GM12891 (cell line): ENCODE measurements at places on chromosomes 3 and 15.

DNA sequence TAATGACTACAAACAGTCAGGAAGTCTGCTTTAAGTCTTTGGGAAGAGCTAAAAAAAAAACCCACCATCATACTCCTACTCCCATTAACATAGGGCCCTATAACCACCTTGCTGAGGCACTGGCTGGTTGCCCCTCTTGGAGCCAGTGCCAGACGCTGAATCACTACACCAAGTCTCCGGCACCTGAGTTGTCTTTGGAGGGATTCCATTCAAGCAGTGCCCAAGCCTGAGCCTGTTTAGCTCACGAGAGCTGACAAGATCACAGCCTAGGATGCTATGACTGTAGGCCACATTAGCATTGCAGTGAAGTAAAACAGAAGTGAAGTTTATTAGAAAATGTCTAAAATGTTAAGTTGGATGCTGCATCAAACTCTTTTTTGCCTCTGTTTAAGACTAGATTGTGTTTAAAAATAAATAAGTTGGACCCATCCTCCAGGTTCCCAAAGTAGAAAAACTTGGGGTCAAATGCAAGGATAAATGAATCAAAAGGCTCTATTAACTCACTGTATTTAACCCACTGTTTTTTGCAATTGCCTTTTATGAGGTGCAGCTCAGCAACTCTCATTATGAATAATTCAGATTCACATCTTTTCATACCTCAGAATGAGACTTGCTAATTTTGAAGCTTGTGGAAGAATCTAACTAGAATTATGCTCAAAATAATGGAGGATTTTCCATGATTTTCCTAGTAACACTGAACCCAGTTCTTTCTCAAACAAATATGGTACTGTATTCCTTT, 461.9 kb downstream of the FOXP1 start:
- DNase-seq = no peak

GRCh38 chr3:88987776-88988175, 119.6 kb upstream of the EPHA3 start:
- DNase-seq = no peak

DNA sequence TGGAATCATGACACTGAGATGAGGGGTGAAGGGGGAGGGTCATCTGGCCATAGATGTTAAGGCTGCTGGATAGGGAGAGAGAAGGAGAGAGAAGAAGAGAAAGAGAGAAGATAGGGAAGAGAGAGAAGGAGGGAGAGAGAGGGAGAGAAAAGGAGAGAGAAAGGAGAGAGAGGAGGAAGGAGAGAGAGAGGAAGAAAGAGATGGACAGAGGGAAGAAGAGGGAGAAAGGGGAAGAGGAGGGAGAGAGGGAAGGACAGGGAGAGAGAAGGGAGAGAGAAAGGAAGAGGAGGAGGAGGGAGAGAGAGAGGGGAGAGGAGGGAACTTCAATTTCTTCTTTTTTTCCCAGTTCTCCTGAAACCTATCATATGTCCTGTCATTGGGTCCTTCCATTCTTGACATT, 15.1 kb upstream of the RBP1 start:
- DNase-seq = no peak

DNA sequence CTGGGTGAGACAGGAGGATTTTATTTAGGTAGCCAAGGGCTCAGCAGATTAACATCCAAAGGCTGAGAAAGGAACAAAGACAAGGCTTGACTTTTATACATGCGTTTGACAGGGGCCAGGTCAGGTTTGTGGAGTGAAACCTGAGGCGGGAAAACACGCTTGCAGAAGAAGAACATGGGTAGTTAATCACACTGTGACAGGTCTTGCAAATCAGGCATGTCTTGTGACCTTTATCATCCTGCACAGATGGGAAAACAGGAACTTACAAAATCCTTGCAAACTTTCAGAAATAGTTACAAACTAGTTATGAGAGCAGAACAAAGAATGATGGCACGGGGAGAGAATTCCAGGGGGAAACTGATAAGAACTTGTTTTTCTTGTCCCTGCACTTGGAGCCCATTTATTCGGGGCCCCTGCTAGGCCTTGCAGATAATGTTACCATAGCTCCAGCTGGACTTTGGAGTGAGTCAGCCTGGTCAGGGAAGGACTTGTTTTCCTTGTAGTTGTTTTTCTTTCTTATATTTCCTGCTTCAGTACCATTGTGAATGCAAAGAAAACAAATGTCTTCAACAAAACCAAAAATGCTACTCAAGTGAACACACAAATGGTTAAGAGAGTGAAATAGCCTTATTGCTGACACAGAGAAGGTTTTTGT, 965.9 kb upstream of the ROBO1 start:
- no peak for DNase-seq

- no peak for DNase-seq
These were observed 174.1 kb downstream of the KLHL25 start for GRCh38 chr15:85620690-85621049.

- DNase-seq = no peak
These were observed 30.7 kb downstream of the LMCD1 start for GRCh38 chr3:8532251-8532871.

GRCh38 chr15:49622561-49622960, 1.7 kb downstream of the DTWD1 start:
- no peak for DNase-seq

GRCh38 chr3:170162630-170163029, 18.9 kb downstream of the PHC3 start:
- no peak for DNase-seq

- no peak for DNase-seq
These were observed 43.2 kb downstream of the RARB start for GRCh38 chr3:25471081-25471768.

- DNase-seq = no peak
These were observed 104.8 kb downstream of the CORO2B start for GRCh38 chr15:68683551-68683950.

GRCh38 chr15:31353931-31354330, 27.3 kb downstream of the KLF13 start:
- no peak for DNase-seq

DNA sequence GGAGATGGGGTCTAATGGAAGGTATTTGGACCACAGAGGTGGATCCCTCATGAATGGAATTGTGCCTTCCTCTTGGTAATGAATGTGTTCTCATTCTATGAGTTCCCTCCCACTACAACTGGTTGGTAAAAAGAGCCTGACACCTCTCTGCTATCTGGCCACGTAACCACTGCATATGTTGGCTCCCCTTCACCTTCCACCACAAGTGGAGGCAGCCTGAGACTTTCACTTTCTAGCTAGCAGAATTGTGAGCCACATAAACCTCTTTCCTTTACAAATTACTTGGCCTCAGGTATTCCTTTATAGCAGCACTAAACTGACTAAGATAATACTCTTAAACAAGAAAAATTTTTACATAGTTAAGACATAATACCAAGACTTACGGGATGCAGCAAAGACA, 155.3 kb downstream of the NR1I2 start:
- peak; percentile 12 for DNase-seq

- no peak for DNase-seq
These were observed 202.5 kb downstream of the MEIS2 start for GRCh38 chr15:36897834-36898233.

DNA sequence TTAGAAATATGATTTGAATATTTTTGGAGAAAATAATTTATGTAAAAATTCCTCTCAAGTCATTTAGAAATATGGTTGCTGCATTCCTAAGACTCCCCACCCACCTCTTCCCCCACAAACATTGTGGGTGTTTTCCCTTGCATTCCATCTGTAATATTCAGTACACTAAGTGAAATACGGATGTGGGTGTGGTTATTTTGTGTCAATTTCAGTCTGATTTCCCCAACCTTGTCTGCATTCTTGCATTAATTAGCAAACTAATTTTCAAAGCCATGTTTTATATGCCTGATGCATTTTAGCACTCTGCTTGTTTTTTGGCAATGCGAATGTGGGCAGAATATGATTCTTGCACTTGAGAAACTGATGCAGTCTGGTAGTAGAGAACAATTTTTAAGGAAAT, 408.3 kb upstream of the RGMA start:
- no peak for DNase-seq

DNA sequence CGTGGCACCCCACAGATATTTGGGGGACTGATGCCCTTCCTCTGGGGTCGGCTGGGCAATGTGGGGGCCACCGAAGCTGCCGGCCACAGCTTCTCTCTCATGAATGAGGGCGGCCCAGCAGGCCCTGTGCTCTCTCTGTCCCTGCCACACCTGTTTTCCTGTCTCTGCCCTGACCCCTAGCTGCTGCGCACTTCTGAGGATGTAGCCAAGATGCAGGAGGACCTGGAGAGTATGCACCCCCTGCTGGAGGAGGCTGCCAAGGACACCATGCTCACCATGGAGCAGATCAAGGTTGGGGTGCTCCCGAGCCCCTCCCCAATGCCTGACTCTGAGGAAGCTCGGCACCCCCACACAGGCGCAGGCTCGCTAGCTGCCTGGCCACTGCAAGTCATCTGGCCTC, 59.7 kb downstream of the SEMA3G start:
- DNase-seq = peak; percentile 79

DNA sequence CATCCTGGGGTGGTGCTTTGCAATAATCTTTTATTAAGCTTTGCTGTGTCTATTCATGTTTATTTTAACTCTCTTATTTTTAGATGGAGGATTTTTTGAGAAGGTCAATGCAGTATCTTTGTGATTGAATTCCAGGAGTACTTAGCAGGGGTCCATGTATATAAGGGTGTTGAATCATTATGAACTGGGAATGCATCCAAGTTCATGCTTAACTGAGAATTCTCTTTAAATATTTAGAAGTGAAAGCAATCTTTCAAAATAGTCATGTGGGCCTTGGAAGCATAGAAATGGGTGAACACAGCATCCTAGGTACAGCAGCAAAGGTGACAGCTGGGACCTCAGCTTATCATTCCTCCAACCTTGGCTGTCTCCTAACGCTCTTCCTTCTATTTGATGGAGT, 27.3 kb downstream of the SPTSSB start:
- no peak for DNase-seq

- no peak for DNase-seq
These were observed 168.0 kb upstream of the NDN start for GRCh38 chr15:23854912-23855659.

DNA sequence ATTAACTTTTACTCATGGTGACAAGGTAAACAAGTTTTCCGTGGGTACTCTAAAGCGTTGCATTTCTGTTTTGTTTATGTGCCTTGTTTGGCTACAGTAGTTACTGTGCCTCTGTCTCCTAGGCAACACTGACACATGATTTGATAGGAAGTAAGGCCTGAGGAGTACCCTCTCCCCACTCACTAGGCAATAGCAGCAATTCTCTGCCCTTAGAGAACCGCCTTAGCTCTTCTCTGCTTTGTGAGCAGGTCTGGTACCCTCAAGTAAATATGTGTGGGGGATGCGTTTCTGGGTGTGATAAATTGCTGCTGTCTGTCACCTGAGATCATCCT, at the start of gene IL5RA:
Gene IL5RA, minus strand, starts transcription at position 76 of the 332 bp plus-strand sequence. CDS start 5,390 bp downstream, outside the sequence.
- no peak for DNase-seq

DNA sequence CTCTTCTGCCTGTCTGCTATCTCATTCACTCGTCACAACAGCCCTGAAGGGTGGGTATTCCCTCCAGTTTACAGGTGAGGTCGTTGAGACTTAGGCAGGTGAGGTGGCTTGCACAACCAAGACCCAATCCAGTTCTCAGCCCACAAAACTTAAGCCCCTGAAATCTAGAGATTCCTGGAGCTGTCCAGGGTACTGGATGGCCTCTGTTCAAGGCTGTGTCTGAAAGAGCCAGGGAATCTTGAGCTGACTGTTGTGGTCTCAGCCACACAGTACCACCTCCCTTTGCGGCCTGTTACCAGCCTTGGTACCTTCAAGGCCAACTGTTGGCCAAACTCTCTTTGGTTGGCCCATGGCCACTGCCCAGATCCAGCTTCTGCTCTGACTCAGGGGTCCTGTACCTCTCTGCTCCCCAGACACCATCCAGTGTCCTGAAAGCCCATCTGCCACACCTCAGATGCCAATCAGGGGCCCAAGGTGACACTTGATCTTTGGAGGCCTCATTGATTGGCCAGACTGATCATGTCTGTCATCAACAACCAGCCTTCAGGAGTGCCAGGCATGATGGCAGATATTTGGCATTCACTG, 10.9 kb upstream of the FAM107A start:
- DNase-seq = no peak

- no peak for DNase-seq
These were observed 212.3 kb upstream of the NECTIN3 start for GRCh38 chr3:110859336-110859735.

DNA sequence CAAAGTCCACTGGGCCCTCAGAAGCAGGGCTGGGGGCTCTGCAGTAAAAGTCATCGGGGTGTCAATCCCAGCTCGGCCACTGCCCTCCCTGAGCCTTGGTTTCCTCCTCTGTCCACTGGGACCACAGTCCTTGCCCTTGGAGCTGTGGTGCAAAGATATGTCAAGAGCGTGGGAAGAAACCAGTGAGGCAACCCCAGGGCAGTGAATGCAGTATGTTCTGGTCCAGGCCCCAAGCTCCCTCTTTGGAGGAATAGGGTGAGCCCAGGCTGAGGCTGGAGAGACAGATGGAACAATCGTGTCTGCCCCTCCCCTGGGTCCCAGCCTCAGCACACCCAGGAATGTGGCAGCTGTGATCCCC, 779 bp downstream of the GRIP2 start:
- no peak for DNase-seq

GRCh38 chr3:169467751-169468150, 195.8 kb downstream of the MECOM start:
- DNase-seq = no peak

DNA sequence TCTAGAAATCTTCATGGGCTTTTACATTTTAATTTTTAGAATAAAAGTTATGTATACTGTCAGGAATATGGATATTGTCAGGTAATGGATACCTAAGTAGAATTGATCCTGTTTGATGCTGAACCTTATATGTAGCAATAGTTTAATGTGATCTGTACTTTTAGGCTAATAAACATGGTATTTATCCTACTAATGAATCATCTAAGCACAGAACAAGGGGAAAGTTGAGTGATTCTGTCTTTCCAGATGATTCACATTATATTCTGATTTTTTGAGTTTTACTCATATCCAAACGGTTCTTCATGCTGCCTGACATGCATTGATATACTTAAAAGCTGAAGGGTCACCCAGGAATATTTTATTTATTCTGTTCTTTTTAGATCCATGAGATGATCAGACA, 34.5 kb downstream of the FANCI start:
- DNase-seq = no peak

DNA sequence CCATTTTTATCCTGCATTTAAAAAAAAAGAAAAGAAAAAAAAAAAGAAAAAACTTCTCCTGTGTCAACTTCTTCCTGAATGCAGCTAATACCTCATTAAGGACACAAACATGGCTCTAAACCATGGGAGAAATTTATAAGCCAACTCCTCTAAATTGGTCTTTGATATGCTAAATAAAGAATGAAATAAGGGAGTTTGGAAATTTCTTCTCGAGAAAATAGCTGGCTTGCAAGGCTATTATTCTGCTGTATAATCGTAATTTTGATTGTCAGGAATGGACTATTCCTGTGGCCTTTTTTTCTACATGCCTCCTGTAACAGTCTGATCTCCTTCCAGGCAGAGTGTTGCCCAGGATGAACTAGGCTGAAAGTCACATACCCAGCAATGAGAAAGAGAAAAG, 20.6 kb downstream of the CTXND1 start:
- no peak for DNase-seq

GRCh38 chr3:169905404-169905803, 6.0 kb upstream of the SAMD7 start:
- no peak for DNase-seq

DNA sequence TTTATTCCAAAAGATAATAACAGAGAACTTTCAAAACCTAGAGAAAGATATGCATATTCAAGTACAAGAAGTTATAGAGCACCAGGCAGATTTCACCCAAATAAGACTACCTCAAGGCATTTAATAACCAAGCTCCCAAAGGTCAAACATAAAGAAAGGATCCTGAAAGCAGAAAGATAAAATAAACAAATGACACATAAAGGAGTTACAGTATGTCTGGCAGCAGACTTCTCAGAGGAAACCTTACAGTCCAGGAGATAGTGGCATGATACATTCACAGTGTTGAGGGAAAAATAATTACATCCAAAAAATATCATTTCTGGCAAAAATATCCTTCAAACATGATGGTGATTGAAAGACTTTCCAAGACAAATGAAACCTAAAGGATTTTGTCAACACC, 185.8 kb upstream of the POU1F1 start:
- DNase-seq = no peak
